ENCODE measurements at places on chromosomes 6 and 20.
A peak's percentile ranks its signal among the peaks of the same experiment; 100 is the strongest.

DNA sequence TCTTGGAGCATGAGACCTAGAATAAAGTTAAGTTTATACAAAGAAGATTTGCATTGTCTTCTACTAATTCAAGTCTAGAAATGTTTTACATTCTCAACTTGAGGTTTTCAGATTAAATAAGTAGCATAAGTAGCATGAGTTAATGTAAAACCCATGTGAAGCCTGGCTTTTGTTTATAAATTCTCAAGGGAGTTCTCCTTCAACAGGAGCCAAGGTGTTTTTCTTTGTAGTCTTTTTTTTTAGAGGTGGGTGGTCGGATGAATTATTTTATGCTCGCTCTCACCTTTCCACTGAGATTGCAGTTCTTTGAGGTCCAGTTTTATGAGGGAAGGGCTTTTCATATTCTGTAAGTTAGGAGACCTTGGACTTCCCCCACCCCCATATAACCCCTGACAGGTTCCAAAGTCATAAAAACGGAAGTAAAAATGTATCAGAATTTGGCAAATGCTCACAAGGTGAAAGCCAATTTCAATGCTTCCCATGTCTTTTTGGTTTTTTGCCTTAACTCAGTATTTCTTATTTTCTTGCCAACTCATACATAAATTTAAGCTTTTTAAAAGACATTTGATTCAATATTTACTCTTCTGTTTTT, 244.3 kb upstream of the ASCC3 start:
- no peak for DNase-seq

- no peak for DNase-seq
Observed at GRCh38 chr6:139327038-139327437, 35.2 kb upstream of the TXLNB start.

GRCh38 chr20:11057624-11058023, 383.8 kb upstream of the JAG1 start:
- DNase-seq = no peak

DNA sequence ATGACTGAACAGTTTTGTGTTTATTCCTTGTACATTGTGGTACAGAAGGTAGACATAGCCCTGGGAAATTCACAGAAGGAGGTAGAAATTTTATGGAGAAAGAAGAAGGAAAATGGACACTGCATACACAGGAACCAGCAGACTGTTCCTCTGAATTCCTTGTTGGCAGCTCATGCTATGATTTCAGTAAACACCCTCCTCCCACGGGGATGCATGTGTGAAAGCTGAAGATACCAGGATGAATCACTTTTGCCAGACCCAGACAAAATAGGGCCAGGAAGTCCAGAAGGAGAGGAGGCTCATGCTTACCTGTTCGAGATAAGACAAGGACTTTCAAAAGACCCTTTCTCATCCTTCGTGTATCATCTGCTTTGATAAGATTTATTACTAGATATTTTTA, 110.3 kb upstream of the GGTLC1 start:
- DNase-seq = no peak

DNA sequence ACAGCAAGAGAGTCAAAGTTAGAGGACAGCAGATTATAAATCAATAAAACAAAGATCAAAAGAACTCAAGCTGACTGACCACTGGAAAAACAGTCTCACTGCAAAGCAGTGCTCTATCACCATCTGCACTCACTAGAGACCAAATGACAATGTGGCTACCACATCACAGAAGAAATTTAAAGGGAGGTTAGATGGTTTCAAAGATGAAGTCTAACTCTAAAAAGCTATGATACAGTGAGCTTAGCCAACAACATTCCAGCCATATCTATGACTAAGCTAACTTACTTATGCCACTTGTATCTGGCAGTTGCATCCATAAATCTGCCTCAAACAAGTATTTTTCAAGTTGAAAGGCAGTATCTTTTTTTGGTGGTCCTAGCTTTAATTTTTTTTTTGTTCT, 68.6 kb downstream of the ARHGAP18 start:
- DNase-seq = no peak

DNA sequence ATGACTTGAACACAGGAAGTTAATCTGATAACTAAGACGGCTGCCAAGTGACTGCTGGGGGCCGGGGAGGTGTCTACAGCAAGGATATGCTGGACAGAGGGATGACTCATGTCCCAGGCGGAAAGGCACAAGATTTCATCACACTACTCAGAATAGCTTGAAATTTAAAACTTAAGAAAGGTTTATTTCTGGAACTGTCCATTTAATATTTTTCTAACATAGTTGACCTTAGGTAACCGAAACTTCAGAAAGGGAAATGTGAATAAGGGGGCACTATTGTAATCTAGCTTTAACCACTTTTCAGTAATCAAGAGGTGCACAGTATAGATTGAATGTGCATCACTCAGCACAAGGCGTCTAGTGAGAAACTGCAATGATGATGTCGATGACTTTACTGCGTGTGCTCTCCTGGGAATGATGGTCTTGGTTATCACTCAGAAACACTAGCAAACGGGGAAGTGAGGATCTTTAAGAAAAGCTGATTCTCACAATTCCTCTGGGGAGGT, 171.5 kb downstream of the QKI start:
- no peak for DNase-seq

DNA sequence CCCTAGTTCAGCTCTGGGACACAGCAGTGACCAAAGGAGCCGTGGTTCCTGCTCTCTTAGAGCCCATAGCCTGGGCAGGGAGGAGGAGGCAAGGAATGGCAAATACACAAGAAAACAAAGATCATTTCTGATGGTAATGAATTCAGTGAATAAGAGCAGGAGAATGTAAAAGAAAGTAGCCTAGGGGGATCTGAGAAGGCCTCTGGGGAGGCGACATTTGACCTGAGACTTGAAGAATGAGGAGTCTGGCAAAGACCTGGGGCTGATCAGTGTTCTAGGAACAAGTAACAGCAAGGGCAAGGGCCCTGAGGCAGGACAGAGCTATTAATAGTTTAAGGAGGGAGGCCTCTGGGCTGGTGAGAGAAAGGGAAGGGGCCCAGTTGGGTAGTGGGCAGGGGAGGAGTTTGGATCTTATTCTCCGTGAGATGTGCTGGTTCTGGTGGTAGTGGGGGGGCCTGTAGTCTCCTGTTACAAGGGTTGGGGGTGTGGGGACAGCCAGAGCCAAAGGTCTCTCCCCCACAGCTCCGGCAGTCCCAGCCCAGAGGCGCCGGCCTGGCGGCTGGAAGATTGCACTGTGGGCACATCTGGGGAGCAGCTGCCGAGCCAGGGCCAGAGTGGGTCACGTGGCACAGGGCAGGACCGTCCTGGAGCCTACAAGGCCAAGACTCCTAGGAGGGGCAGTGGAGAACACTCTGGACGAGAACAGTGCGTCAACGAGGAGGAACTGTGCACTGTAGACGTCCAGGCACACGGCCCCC, 9.3 kb upstream of the ID1 start:
- no peak for DNase-seq

- peak; percentile 78 for DNase-seq
Observed at GRCh38 chr6:113564371-113565171, 292.6 kb upstream of the MARCKS start.

DNA sequence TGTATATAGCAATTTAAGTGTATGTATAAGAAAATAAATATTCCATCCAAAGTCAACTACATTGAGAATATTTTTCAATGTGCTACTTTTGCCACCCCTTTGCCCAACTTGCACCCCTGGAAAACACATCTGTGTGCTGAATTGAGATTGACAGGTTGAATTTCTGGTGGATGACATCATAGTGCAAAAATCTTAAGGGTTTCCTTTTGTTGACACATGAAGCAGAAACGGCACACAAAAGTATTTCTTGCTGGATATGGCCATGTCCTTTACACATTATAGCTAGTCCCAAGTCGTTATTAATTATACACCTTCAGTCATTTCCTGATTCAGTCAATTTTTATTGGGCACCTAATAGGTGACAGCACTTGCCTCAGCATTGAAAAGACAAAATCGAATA, 188.7 kb upstream of the FBXL4 start:
- no peak for DNase-seq

DNA sequence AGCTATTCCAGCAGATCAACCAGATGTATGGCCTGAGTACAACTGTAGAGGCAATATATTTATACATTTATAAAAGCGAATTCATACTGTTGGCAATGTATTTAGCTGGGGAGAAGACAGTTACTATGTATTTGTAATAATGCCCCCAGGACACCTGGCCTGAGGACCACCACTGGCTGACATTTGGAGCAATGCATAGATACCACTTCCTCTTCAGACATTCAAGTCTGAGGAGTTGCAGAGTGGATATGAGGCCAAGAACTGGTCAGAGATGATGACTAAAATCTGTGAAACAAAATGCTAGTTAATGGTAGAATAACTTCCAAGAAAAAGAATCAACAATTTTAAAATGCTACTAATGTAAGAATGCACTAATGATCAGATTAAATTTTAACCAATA, 462.3 kb downstream of the CDC5L start:
- no peak for DNase-seq

DNA sequence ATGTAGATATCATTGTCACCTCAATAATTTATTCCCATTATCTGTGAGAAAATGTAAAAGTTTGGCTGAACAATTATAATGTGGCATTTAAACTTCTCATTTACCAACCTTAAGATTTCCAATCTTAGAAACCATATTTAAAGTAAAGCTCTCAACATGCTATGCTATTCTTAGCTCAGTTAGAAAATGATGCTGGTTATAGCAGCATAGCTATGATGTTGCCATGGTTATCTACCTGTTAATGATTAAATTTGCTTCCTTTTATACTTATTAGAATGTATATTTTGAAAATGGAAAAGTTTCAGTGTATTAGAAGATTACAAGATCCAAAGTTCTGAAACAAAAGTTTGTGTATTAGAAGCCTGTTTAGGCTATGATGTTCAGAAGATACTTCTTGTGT, 110.1 kb downstream of the GPR63 start:
- DNase-seq = no peak

DNA sequence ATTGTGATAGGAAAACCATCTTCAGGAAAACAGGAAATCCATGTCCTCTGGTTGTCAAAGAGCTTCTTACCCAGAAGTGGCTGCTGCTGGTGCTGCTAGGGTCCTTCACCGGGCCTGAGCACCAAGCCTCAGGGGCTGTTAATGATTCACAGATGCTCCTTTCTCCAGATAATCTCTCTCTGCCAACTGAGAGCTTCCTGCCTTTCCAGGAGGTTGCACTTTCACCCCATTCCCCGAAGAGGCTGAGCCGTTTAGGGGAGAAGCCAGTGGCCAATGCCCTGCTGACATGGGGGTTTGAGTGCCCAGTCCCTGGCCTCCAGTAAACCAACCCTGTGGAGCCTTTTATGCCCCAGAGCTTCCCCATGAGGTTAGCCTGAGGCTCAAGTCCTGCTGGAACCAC, 122.4 kb downstream of the CBLN4 start:
- peak; percentile 6 for DNase-seq

GRCh38 chr6:142174703-142175102, 27.6 kb downstream of the VTA1 start:
- no peak for DNase-seq

- DNase-seq = no peak
Observed at GRCh38 chr20:62782893-62783278, 13.4 kb upstream of the MRGBP start.

DNA sequence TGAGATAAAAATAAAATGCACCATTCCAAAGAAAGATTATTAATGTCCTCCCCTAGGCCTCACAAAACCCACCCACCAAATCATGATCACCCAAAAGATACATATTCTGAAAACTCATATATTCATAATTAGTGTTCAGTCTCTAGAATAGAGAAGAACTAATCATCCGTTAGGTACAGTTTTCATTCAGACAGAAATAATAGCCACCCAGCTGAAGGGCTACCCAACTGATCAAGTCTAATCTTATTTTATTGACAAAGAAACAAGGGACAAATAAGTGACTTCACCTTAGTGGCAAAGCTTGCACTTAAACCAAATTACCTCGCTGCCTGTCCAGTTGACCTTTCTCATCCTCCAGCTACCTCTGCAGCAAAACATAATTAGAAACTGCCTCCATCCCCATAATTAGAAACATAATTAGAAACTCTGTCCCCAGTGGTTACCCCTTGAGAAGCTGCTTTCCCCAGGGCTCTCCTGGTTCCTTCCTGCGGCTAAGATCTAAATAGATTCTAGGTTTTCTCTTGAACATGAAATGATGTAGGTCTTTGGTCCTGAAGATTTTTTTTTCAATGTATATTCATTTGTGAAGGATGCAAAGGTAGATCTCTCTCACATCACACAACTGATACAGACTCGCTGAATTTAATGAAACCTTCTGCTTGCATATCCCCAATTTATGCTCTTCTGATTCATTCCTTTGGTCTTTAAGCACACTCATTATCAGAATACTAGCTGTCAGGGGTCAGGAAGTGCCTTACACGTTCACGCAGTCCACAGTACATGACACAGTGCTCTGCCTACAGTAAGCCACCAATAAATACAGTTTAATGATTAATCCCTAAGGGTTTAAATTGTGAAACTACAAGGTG, 46.3 kb downstream of the HBS1L start:
- no peak for DNase-seq

DNA sequence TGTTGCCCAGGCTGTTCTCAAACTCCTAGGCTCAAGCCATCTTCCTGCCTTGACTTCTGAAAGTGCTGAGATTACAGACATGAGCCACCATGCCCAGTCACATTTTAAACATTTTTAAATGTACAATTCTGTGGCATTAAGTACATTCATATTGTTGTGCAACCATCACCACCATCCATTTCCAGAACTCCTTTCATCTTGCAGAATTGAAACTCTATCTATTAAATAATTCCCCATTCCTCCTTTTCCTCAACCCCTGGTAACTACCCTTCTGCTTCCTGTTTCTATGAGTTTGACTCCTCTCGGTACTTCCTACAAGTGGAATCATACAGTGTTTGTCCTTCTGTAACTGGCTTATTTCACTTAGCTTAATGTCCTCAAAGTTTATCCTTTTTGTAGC, 103.8 kb upstream of the NAA20 start:
- DNase-seq = no peak

Data from left kidney (tissue), 8 donors.